Activated CD4-positive, CD25-positive, alpha-beta regulatory T cell treated with anti-CD3 and anti-CD28 coated beads, Interleukin-2, amount 50 U/mL, for 24 hours (primary cell): ENCODE measurements at places on chromosomes 11 and 22.
A peak's percentile ranks its signal among the peaks of the same experiment; 100 is the strongest.

GRCh38 chr11:28657378-28658030, 549.3 kb downstream of the METTL15 start:
- ATAC-seq, result no peak

DNA sequence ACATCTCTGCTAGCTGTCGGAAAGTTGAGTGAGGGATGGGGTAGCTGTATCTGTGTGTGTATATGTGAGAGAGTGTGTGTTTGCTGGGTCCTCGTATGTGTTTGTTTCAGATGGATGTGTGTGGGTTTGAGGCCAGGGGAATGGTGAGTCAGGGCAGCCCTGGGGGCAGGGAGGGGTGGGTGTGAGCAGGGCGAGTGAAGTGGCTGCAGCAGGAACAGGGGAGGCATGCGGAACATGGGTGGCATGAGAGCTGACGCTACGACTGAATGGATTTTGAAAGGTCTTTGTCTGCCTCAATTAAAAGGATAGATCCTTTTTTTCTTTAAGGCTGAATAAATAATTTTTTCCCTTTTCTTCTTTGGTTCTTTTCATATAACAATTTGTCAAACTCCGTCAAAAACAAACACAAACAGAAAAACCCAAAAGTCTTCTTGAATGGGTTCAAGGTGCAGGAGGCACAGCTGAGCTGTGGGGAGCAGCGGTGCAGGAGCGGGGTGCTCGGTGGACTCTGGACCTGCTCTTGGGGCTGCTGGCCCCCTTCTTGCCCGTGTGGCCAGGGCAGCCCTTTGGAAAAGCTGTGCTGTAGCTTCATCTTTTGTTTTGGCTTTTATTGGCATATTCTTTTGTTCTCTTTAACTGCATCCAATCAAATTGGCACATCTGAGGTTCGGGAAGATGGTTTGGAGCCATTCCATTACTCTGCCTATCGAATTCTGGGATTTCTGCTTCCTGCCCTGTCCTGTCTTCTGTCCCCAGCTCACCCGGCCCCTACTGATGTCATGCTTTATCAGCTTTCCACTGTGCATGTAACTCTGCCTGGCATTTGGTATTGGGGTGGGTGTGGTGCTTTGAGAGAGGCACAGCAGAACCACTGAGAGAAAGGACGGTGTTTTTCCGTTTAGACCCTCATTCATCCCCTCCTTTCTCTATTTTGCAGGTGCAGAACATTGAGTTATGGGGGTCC, 80.1 kb downstream of the ADAMTS15 start:
- ATAC-seq, result no peak

GRCh38 chr11:36345084-36345511, 49.0 kb downstream of the PRR5L start:
- no peak for ATAC-seq

DNA sequence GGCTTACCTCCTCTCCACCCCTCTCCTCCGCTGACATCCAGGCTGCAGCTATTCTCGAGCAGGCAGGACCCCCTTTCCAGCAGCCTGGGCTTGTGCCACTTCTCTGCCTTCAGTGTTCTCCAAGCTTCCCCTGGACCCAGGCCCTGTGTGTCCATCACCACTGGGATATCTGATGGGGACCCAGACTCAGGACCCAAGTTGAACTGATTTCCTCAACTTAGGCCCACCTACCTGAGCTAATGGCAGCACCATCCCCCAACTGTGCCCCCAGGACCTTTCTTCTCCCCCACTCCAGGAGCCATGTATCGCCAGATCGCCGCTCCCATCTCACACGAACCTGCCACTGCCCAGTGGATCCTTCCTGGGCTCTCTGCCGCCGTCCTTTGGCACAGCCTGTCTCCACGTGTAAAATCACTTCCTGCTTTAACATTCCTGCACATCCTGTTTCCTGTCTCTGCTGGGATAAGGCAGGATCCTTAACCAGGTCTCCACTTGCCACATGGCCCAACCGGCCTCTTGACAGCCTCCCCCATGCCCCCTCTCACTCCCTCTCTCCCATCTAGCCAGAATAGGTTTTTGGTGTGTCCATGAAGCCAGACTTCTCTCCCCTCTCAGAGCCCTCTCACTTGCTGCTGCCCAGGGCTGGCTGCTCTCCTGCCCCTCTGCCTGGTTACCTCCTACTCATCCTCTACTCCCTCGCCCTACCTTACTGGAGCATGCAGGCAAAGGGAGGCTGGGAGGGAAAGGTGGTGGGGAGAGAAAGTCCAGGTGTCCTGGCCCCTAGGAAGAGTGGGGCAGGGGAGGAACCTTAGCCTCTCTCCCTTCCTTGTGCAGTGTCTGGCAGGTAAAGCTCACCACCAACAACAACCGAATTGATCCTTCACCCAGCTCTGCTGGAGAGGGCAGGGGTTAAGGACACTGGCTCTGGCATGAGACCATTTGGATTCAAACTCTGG, 9.4 kb downstream of the SPATA19 start:
- no peak for ATAC-seq

DNA sequence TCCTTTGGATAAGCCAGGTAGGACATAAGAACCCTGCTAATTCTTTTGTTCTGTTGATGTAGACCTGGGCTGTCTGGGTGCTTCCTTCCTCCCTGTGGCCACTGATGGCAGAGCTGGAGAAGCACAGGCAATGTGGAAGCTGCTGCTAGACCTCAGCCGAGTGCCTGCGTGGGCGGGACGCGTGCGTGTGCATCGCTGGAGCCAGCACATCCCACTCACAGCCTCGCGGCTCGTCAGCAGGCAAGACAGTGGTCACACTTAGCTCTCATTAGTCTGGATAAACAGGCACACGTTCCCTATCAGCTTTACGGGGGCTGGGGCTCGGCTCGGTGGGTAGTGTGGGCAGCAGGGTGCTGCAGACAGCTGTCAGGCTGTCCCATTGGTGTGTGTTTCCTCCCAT, 155.7 kb downstream of the GRIK4 start:
- ATAC-seq, result no peak

DNA sequence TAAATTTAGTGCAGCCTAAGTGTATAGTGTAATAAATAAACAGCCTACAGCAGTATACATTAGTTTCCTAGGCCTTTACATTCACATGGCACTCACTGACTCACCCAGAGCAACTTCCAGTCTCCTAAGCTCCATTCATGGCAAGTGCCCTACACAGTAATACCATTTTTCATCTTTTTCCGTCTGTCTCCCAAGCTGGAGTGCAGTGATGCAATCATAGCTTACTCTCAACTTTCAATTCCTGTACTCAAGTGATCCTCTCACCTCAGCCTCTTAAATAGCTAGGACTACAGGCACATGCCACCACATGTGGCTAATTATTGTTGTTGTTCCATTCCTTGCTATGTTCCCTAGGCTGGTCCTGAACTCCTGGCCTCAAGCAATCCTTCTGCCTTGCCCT, 54.4 kb downstream of the FCHSD2 start:
- no peak for ATAC-seq

DNA sequence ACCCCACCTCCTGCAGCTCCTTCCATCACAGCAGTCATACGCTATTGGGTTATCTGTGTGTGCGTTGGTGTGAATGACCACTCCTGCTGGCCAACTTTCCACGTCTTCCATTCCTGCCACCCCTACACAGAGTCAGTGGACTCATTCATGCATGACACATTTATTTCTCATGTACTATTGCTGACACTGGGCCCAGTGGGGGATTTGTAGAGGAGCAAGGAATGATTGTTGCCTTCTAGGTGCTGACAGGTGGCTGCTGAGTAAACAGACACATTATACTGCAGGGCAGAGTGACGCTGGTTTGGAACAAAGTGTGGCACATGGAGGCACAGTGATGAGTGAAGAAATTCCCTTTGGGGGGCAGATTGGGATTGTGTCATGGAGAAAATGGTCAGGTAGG, 113.9 kb downstream of the CCDC81 start:
- no peak for ATAC-seq

- no peak for ATAC-seq
Measured at GRCh38 chr11:1820463-1821325, 14.1 kb upstream of the SYT8 start.

DNA sequence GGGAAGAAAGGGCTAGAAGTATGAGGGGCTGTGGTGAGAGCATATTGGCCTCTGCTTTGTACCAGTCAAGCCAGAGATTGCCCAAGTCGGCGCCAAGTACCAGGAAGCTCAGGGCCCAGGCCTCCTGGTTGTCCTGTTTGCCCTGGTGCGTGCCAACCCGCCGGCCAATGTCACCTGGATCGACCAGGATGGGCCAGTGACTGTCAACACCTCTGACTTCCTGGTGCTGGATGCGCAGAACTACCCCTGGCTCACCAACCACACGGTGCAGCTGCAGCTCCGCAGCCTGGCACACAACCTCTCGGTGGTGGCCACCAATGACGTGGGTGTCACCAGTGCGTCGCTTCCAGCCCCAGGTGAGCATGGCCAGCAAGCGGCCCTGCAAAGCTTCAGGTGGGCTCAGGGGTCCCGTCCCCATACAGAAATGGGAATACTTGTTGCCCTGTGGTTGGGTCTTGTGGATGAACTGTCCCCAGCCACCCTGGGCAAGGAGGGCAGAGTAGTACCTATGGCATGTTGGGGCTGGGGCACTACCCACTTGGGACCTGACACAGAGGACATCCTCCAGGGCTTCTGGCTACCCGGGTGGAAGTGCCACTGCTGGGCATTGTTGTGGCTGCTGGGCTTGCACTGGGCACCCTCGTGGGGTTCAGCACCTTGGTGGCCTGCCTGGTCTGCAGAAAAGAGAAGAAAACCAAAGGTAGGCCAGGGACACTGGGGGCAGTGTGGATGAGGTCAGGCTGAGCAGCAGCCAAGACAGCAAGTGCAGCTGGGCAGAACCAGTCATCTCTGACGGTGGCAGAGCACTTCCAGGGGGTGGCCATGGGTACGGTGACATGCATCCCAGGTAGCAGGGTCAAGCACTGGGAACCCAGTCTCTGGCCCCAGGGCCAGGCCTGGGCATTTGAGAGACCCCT, 2.1 kb downstream of the TMEM25 start:
- no peak for ATAC-seq

- no peak for ATAC-seq
Measured at GRCh38 chr11:32786811-32787210, 7.7 kb downstream of the CCDC73 start.

GRCh38 chr11:123302751-123303195, 107.7 kb upstream of the CLMP start:
- peak; percentile 79 for ATAC-seq

- ATAC-seq, result no peak
Measured at GRCh38 chr11:117733316-117733715, 63.7 kb downstream of the DSCAML1 start.

GRCh38 chr11:86388198-86388597, 13.5 kb downstream of the CCDC81 start:
- ATAC-seq, result no peak

DNA sequence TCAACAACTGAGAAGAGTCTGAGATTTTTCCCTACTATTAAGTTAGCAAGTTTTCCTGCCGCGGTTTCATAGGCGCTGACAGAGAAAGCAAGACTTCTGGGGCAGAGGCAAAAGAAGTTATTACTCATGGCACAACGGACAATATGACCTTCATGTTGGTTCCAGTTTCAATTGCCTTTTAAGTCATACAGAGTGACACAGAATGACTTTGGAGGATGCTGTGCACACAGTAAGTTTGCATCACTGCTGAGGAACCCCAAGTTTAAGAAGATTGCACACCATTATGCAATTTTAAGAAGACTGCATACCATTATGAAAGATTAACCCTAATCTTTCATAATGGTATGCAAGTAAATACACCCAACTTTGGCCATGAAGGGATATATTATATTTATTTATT, 626.5 kb upstream of the CHORDC1 start:
- ATAC-seq, result no peak

DNA sequence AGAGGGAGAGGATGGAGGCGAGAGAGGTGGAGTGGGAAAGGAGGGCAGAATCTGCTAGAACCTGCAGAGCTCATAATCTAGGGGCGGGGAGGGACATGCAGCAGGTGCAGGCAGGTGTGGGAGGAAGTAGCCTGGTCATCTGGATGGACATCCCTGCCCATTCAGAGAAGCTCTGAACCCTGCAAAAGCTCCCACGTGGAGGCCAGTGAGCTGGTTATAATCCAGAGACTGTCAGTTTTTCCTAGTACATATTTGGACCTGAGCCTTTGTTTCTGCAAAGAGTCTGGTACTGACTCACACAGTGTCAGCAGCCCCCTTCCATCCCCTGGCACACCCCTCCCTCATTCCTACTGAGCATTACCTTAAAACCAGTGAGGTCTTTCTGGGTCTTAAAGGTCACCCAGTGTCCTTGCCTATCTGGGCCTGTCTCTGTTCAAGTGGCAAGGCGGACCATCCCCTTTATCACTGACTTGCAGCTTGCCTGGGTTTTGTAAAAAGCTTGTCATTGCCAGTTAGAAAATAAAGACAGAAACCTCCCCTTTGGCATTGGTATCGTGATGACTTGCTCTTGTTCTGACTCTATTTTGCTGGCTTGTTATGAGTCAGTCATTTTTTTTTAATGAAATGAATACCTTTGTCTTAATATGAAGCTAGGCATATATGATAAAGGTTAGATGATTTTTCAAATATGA, 26.1 kb downstream of the PTPRJ start:
- ATAC-seq, result peak; percentile 42

- ATAC-seq, result peak; percentile 81
Measured at GRCh38 chr11:66855574-66856495, 1.0 kb upstream of the LRFN4 start.
